ENCODE measurements at places on chromosomes 12 and 14.

DNA sequence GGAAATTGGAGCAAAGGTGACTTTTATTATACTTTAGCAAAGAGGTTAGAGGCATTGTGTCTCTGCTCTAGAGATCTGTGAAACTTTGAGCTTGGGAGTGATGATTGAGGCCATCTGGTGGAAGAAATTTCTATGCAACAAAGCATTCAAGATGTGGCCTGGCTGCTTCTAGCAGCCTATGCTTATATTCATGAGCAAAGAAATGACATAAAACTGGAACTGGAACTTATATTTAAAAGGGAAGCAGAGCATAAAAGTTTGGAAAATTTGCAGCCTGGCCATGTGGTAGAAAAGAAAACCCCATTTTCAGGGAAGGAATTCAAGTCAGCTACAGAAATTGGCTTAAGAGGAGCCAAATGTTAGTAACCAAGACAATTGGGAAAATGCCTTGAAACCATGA is 70.4 kb downstream of the SDR9C7 start:
- DNase-seq = no peak

- DNase-seq = no peak
Measured at GRCh38 chr12:58105225-58106119, 164.1 kb downstream of the ATP23 start.

- no peak for DNase-seq
Measured at GRCh38 chr14:50501642-50502041, 30.7 kb downstream of the MAP4K5 start.

- DNase-seq = no peak
Measured at GRCh38 chr12:57207731-57208630, 8.6 kb upstream of the NXPH4 start.

- DNase-seq = no peak
Measured at GRCh38 chr12:25755136-25755970, 202.3 kb upstream of the LMNTD1 start.

GRCh38 chr12:109594556-109595317 is 21.1 kb downstream of the MVK start:
- DNase-seq = no peak

GRCh38 chr14:24156840-24157239 is 4.2 kb upstream of the IRF9 start:
- no peak for DNase-seq

- DNase-seq = peak; percentile 4
Measured at GRCh38 chr14:76514213-76514998, 138.5 kb downstream of the ESRRB start.

DNA sequence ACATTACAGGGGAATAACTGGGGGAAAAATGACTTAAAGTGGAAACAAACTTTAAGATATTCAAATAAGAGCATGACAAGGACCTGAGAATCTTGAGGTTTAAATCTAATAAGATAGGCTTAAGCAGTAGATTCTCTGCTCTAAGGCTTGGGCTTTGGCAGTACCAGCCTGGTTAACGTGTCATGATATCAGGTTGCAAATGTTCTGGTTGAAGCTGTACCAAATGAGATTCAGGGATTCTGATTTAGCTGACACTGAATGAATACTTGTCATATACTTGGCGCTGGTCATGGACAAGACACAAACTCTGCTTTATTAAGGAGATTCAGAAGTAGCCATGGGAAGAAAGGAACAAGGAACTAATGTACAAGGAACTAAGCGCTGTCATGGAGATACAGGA is 6.1 kb downstream of the TCP11L2 start:
- DNase-seq = no peak

- no peak for DNase-seq
Measured at GRCh38 chr12:104786352-104786751, 171.7 kb downstream of the SLC41A2 start.

- no peak for DNase-seq
Measured at GRCh38 chr12:85693093-85693665, 143.0 kb downstream of the RASSF9 start.

DNA sequence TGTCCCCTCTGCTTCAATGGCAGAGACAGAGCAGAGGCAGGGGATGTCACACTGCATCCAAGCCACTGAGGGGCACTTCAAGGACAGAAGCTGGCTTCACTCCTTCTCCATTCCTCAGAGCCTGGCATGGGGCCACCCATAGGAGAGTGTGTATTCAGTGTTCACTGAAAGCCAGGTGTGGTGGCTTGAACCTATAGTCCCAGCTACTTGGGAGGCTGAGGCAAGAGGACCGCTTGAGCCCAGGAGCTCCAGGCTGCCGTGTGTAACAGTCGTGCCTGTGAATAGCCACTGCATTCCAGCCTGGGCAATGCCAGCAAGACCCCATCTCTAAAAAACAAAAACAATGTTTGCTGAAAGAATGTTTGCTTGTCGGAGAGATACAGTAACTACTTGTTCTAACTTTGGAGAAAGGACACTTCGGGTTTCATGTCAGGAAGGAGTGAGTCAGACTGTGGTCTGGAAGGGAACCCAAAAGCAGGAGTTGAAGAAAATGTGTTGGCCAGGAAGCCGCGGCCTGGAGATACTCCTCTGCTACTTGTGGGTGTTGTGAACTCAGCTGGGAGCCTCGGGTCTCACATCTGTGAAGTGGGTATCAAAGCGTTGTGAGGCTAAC is 43.4 kb downstream of the ELK3 start:
- peak; percentile 60 for DNase-seq

GRCh38 chr14:33726685-33727084 is 224.2 kb downstream of the EGLN3 start:
- no peak for DNase-seq

DNA sequence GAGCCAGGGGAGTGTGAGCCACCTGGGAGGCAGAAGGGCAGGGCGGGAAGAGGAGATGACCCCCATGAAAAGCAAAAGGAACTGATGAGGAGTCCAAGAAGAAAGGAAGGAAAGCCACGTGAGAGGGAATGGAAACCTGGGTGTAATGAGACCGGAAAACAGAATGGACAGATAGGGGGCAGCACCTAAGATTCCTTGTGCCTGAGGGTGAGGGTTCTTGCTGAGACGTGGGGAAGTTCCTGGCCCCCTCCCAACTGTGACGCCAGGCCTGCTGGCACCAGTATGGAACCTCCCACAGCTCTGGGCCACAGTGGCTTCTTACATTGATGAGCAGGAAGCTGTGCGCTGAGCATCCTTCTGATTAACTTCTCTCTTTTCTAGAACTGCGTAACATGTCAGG is 30.8 kb downstream of the TTC7B start:
- DNase-seq = no peak

GRCh38 chr14:50344116-50344775 is 32.1 kb downstream of the DMAC2L start:
- peak; percentile 73 for DNase-seq

GRCh38 chr12:70692681-70693288 is 55.6 kb upstream of the PTPRB start:
- no peak for DNase-seq

- DNase-seq = no peak
Measured at GRCh38 chr14:93142854-93143652, 27.3 kb upstream of the ITPK1 start.

GRCh38 chr12:11704089-11704488 is 54.6 kb downstream of the ETV6 start:
- no peak for DNase-seq

DNA sequence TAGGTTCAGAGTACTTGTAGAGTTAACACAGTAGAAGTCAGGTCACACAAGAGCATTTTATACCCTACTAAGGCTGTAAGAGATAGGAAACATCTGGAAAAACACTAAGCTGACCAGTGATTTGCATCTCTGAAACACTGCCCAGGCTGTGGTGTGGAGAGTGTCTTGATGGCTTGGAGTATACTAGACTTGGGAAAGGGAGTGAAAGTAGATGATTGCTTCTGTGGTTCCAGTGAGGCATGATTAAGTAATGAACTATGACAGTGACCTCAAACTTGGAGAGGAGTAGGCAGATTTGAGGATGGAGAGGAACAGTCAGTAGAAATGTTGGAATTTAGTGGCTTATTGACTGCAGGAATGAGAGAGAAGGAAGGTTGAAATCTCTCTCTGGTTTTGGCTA is 201.2 kb downstream of the FLRT2 start:
- DNase-seq = no peak

DNA sequence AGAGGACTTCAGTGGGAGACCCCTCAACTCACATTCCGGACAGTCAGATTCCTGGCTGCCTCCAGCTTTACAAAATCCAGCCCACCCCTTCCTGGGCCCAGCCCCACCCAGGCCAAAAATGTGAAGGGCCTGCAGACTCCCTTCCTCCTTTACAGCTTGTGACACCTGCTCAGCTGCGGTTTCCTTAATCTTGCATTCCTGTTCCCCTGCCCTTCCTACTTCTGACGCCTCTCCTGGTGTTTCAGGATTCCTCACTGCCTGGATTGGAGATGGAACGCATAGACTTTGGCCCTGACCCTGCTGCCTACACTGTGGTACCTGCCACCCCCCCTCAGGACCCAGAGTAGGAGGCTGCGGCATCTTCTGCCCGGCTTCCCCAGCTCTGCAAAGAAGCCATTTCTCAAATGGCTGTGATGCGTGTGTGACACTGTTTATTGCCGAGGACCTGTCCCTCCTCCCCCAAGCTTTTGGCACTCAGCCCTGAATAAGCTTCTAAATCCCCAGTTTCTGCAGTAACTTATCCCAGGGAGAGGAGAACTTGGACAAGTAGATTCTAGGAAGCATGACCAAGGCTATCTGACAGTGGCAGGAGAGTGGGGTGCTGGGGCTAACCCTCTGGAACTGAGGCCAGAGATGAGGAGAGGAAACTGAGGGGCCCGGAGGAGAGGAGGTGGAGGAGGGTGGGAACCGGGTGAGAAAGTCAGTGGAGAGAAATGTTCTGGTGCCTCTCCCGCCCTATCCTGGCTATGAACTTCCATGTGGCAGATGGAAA is 24.9 kb upstream of the BCDIN3D start:
- no peak for DNase-seq

GRCh38 chr14:26216786-26217185 is 381.0 kb downstream of the NOVA1 start:
- DNase-seq = no peak

DNA sequence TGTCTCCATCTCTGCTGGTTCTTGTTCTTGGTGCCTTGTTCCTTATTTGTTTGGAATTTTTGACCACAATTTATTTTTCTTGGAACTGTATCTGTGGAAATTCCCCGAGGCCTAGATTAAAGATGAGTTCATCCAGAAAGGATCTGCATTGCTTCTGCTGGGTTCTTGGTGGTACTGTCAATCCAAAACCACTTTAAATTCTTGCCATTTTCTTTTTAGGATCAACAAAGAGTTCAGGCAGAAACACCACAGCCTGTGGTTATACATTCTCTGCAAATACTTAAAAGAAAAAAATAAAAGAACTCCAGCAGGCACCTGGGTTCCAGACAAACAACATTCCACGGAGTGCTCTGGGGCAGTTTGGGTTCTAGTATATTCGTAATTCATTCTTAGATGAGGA is 6.0 kb upstream of the VAMP1 start:
- DNase-seq = no peak

- DNase-seq = no peak
Measured at GRCh38 chr12:47740606-47741339, 15.5 kb upstream of the ENDOU start.

GRCh38 chr14:28678887-28679286 is 87.7 kb upstream of the FOXG1 start:
- no peak for DNase-seq

DNA sequence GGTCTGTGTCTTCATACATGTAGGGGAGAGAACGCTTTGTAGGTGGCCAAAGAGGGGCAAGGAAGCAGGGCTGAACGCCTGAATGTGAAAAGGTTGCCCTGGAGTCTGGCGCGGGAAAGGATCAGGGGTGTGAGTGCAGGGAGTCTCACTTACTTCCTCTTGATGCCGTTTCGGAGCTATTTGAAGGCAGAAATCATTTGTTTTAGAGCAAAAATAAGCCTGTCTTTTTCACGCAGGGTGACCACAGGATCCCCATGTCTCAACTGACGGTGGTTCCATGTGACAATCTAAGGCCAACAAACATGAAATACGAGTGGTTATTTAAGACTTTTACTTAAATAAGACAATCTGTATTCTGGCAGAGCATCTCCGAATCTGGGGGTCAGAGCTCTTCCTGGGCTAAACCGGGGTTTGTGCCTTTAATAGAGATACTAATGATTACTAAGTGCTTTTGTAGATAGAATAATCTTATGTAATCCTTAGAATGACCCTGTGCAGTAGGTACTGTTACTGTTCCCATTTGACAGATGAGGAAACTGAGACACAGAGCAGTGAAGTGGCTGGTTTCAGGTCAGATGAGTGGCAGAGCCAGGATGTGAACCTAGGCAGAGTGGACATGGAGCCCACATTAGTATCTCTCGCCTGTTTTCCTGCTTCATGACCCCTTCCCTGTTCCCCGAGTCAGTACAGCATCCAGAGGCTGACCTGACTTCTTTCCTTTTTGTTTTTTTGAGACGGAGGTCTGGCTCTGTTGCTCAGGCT is 1.9 kb downstream of the BRI3BP start:
- DNase-seq = no peak

- DNase-seq = no peak
Measured at GRCh38 chr12:52573306-52573705, 337 bp downstream of the KRT74 start.

DNA sequence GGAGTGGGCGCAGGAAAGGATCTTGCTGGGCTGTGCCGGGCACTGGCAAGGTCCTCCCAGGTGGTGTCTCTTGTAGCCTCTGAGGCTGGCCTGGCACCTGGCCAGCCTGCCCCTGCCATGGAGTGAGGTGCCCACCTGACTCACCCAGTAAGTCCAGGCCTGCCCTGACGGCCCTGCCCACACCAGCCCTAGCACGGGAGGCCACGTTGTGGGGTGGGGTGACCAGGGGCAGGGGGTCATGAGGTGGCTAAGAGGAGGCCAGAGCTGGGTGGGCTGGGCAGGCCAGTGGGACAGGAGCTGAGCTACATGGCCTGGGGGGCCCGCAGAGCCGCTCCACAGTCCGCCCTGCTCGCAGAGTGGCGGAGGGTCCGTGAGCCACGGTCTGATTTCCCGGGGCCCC is 45.4 kb downstream of the KIF26A start:
- no peak for DNase-seq

DNA sequence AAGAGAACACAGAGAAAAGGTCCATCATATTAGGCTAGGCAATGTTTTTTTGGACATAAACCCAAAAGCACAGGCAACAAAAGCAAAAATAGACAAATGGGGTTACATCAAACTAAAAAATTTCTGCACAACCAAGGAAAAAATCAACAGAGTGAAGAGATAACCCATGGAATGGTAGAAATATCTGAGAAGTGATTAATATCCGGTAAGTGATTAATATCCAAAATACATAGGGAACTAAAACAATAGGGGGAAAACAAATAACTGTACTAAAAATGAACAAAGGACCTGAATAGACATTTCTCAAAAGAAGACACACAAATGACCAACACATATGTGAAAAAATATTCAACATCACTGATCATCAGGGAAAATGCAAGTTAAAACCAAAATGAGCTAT is 4.3 kb downstream of the STYK1 start:
- DNase-seq = no peak

- DNase-seq = peak; percentile 50
Measured at GRCh38 chr12:14384783-14385638, 19.5 kb downstream of the ATF7IP start.

GRCh38 chr12:45703942-45704341 is 25.6 kb upstream of the ARID2 start:
- DNase-seq = no peak

DNA sequence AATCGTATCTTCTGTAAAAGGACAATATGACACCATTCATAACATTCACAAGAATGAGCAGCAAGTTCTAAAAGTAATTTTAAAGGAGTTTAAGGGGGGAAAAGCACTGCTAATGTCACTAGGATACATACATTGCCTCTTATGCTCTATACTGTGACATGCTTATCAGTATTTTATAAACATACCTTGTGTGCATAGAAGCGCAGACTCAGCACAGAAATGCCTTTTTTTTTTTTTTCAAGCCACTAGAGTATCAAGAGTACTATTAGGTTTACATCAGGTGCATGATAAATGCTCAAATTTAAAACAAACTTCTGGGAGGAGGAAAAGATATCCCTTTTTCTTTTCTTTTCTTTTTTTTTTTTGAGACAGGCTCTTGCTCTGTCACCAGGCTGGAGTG is 13.6 kb upstream of the SMARCC2 start:
- no peak for DNase-seq
